Kasumi-1 (cell line): ENCODE measurements at places on chromosomes 2 and 18.

DNA sequence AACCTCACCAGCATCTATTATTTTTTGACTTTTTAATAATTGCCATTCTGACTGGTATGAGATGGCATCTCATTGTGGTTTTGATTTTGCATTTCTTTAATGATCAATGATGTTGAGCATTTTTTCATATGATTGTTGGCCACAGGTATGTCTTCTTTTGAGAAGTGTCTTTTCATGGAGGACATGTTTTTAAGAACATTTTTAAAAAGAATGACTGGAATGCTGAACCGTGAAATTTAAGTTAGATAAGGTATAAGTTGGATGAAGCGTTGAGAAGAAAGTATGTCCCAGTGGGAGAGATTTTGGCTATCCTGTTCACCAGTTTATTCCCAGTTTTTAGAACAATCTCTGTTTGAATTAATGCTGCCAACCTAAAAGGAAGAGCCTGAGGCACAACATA, 365.9 kb downstream of the CELF4 start:
- DNase-seq = no peak

GRCh38 chr2:197210430-197210829, 100.2 kb downstream of the ANKRD44 start:
- DNase-seq = no peak

DNA sequence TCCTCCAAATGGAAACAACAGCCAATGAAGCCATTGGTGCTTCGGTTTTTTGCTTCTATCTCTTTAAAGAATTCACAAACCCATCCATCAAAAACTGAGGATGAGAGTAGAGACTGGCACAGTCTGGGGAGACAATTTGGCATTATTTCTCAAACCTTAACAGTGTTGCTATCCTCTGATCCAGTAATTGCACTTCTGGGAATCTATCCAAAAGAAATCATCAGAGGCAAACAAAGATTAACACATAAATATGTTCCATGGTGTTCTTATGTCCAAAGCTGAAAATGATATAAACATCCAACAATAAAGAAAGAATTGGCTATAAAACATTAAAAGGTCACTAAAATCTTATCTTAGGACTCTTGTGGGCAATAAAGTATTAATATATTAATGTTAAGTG, 35.1 kb downstream of the REEP1 start:
- no peak for DNase-seq

- DNase-seq = no peak
Measured at GRCh38 chr18:42310956-42311355, 355.9 kb downstream of the PIK3C3 start.

- no peak for DNase-seq
Measured at GRCh38 chr18:34077599-34077998, 147.1 kb downstream of the NOL4 start.
